ENCODE measurements at places on chromosomes 2 and 18.
A peak's percentile ranks its signal among the peaks of the same experiment; 100 is the strongest.

DNA sequence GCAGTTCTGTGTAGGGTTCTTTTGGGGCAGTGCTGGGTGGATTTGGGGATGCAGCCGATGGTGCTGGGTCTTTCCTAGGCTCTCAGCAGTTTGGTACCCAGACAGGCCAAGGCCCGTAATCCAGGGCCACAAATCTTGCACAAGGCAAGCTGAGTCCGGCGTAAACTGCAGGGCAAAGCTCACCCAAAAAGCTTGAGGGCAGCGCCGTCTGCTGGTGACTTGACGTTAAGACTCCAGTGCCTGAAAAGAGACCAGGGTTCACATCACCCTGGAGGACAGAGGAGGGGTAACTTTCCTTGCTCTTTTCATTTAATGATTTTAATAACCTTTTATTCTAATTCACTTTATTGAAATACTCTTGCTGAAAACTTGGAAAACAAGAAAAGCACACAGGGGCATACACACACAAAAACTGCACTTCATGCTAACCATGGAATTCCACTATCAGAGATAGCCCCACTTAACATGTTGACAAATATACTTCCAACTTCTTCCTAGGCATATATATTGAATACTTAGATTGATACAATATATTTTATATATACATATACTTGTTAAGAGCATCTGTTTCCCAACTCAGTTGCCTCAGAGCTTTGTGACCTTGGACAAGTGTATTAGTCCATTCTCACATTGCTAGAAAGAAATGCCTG, 38.9 kb downstream of the CNGA3 start:
- DNase-seq, result peak; percentile 40

DNA sequence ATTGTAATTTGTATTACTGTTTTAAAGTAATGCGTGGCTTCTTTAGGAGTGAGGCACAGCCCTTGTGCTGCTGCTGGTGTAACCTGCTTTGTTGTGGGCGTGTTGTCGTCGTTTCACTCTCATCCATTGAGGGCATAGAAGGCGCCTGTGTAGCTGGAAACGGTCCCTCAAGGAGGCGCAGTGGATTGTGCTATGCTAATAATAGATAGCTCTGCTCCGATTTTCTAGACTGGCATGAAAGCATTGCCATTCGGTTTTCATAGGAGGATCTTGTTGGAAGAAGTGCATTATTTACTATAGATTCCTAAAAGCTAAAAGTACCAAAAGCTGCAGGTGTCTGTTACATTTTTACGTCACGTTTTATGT, 17.9 kb downstream of the RAB12 start:
- DNase-seq, result no peak

DNA sequence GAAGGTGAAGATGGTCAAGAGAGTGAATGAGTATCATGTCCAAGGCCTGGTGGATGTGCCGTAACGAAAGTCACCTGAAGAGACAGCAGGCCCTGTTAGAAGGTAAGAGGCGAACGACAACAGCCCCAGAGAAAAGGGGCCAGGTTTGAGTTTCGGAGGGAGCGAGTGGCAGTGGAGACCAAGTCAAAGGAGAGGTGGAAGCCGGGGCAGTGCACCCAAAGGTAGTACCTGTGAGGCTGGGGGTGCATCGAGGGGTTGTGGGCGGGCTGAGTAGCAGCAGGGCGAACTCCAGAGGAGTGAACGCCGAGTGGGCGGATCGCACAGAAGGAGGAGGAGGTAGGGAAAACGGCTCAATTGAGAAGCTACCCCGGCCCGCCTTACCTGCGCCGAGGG, 358 bp downstream of the USP37 start:
- no peak for DNase-seq

- no peak for DNase-seq
Measured at GRCh38 chr2:157244691-157245090, 12.8 kb upstream of the GALNT5 start.

- peak; percentile 29 for DNase-seq
Measured at GRCh38 chr2:23404426-23404825, 19.4 kb downstream of the KLHL29 start.

DNA sequence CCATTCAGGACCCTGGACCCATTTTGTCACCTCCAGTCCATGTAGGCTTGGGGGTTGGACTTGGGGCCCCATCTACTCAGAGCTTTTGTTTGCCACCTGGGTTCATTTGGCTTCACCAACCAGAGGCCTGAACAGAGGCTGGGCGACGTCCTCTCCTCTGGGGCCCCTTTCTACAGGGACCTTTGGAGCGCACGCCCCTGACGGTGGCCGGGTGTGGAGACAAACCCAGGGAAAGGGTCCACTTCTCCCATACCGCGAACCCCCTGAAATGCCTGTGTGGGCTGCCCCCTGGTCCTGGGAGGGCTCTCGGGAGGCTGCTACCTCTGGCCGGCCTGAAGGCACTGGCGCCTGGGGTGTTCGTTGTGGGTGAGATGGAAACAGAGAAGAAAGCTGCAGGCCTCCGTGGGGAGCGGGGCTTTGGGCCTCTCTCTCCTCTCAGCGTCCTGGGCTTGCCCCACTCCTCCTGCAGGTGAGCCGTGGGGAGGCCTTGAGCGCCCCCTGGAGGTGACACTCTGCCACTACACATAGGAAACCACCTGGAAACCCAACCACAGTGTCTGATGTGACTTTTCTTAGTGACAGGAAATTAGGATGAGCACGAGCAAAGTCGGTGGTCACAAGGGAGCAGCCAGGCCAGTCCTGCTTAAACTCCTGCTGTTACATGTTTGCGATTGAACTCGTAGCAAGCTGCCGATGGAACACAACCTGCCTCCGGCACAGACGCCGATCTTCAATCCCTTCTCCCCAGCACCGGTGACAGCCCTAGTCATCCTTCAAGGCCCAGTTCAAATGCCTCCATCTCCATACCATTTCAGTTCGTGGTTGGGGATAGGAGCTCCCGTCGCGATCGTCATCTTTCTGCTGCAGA, 12.0 kb upstream of the NTSR2 start:
- DNase-seq, result no peak

DNA sequence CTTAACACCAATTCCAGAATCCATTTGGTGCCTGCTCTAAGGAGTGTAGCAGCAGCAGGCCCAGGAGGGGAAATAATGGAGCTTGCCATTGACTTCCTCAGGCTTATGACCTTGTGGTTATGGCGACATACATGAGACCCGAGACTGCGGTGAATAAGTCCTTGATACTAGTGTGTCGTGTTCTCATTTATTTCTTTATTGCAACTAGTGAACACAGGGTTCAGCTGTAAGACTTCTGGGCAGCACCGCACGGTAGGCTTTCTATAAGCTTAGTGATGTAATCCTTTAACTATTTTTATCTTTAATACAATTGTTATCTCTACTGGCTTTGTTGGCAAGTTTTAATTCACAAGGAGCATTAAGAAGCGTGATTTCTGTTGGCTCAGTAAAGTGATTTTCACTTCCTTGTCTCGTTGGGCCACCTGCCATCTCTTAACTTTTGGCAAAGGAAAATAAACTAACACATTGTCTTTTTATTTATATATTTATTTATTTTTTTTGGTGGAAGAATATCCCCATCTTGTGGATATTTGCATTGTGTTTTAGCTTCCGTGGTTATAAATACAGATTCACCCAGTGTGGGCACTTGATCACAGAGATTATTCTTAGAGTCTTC, 139.8 kb downstream of the LTBP1 start:
- DNase-seq, result no peak

DNA sequence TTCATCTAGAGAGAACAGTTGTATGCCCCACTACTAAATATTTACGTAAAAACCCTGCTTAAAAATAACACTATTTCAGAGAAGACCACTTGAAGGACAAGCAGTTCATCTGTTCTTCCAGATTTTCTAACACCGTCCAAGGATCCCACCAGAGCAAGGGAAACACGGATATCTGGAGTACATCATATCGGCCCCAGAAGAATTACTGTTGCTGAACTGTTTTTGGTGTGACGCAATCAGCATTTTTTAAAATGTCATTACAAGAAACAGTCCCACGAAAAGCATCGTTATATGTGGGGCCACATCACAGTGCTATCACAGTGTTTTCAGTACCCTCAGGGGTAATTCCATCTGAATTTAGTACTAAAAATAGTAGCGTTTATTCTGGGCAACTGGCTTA, 134.5 kb upstream of the PKDCC start:
- DNase-seq, result no peak

DNA sequence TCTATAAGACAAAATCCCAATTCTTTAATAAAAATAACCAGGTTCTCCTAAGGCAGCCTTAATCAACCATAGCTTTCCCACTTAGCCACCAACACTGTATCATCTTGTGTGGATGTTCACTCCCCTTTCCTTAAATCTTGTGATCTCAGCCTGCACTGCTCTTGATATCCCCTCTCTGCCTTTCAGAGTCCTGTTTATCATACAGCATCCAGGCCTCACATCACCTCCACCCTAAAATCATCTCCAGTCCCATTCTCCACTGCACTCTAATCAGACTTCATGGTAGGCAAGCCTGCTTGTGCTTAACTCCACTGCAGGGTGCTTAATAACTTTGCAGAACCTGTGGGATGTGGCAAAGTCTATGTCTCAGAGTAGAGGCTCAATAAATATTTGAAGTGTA, 18.8 kb downstream of the ARHGAP15 start:
- DNase-seq, result no peak

- DNase-seq, result no peak
Measured at GRCh38 chr2:75194184-75194868, 5.0 kb downstream of the TACR1 start.

DNA sequence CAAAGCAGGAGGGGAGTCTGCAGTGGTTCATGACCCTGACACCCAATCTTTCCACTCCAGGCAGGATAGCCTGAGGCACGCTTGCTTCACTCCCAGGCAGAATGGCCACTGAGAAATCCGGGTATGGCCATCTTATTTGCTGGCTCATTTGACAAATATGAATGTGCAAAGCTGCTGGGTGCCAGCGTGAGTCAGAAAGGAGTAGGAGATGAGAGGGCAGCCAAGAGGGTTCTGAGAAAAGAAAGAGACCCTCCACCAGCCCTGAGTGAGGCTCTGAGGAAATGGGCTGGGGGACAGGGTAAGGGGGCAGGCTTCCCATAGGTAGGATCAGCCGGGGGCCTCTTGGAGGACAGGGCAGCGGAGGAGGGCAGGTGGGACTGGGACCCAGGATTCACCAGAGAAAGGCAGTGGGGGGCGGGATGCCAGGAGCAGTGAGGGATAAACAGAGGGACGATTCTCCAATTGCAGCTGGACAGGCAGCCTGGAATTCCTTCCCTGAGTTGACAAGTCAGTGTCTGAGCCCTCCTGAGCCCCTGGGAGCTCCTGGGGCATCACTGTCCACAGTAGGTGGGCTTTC, 15.2 kb downstream of the RAMP1 start:
- DNase-seq, result peak; percentile 73

DNA sequence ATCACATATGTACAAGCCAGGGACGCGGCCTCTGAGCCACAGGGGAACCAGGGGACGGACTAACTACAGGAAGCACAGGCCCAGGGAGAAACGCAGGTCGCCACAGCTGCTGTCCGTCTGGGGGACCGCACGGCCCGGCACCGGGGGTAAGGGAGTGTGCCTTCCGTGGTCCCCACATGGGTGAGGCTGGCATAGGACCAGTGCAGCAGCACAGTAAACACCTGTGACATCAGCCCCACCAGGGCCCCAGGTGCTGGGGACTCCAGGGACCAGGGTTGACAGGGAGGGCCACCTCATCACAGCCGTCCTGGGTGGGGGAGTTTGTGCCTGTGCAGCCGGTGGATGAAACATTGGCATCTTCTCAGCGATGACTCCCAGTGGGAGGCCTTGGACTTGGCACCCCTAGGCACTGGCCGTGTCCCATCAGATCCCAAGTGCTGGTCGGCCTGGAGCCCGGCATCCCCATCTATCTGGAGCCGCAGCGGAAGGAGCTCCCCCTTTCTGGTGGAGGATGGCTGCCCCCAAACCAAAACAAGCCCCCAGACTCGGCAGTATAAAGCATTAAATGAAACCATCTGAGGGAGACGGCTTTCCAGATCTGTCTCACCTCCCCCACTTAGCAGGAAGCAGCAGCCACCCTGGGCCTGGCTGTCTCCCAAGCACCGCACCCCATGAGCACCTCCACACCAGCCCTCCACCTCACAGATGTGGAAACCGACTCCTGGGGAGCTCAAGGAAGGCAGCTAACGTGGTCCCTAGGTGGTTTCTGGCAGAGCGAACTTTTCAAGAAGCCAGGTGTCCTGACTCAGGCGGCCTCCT, 22.5 kb downstream of the AQP12A start:
- DNase-seq, result no peak

DNA sequence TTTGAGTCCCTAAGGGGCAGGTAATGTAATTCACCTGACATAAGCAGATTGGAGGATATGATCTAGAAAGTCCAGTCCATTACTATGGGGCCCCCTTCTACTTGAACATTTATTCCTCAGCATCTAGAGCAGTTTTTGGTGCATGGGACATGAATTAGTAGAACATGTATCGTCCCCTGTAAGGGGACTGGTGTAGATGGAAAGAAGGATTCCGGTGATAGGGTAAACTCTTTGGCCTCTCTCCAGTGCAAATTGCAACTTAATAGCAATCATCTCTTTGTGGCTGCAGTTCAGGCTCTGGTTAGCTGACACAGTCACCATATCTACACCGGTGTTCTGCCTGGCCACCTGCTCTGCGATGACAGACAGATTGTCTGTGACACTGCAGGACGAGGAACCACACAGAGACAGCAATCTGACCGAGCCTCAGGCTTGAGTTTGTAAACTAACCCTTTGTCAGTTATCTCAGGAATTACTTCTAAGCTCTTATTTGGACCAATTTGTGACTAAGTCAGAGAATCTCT, 6.4 kb upstream of the SLC8A1 start:
- no peak for DNase-seq

DNA sequence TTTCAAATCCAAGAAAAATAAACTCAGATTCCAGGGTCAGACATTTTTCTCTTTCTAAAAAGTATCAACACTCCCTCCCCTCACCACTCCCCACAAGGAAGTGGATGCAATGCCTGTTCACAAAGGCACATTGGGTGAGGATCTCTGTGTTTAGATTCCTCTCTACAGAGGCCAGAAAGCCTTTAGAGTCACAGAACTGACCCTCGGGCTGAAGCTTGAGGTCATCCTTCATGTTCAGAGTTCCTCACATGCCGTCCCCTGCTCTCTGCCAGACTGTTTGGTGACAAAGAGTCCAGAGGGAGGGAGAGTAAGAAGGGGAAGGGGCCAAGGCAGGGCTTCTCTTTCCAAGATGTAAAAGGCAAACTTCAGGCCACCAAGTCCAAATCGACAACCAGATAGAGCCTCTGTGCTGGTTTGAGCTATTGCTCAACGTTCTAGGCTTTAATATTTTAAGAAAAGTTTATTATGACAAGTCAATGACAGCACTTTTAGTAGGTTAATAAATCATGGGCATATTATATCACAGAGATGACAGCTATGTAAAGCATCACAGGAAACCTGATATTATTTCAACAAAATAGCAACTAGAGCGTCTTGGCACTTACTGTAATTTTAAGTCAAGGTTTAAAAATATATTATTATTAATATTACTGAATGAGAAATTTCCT, 269.4 kb downstream of the ETAA1 start:
- no peak for DNase-seq

- DNase-seq, result no peak
Measured at GRCh38 chr2:176117823-176118371, 1.3 kb downstream of the HOXD10 start.

DNA sequence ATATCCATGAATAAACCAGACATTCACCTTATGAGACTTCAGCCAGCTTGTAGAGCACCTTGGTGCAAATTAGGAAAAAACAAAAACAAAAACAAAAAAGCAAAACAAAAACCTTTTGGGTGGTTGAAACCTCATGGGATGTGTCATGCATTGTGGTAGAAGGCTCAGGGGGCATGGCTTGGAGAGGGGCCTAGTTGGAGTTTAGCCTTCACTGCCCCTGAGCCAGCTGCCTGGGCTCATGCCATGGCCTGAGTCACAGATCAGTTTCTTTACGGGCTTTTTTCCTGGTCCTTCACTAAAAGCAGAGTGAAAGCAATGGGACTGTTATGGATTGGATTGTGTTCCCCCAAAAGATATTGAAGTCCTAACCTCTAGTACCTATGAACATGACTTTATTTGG, 22.0 kb upstream of the DAPL1 start:
- DNase-seq, result peak; percentile 27
